ENCODE measurements at places on chromosomes 16 and 17. TPM values are rescaled to one million over a fixed set of nuclear protein-coding genes. Genes with fewer than 3 reads are reported as not detected.

Gene NKD1
- polyA plus RNA-seq, result 0.22 TPM

Gene GSG1L
- polyA plus RNA-seq, result 0.09 TPM

Gene HSD11B2
- polyA plus RNA-seq, result 166 TPM

Gene CTU2
- polyA plus RNA-seq, result 7.8 TPM

Gene VAT1L
- 0.54 TPM for polyA plus RNA-seq

Gene VMO1
- polyA plus RNA-seq, result 6.9 TPM

Gene KRT24
- polyA plus RNA-seq, result 0.48 TPM

Gene MYH11
- polyA plus RNA-seq, result 14.3 TPM

Gene GALK1
- 79.3 TPM for polyA plus RNA-seq

Gene ALDH3A1
- polyA plus RNA-seq, result 3.8 TPM

Gene CHST5
- polyA plus RNA-seq, result 25.7 TPM

Gene SOST
- polyA plus RNA-seq, result not detected

Gene KRT17
- 1.8 TPM for polyA plus RNA-seq

Gene TAOK2
- 36.7 TPM for polyA plus RNA-seq

Gene CD7
- polyA plus RNA-seq, result 10.8 TPM

Gene AGRP
- polyA plus RNA-seq, result not detected

Gene APOBR
- polyA plus RNA-seq, result 11.9 TPM

Measured in small intestine (tissue), 16 donors.